Astrocyte of the cerebellum (primary cell): ENCODE measurements at places on chromosomes 16 and 17.
A peak's percentile ranks its signal among the peaks of the same experiment; 100 is the strongest.

DNA sequence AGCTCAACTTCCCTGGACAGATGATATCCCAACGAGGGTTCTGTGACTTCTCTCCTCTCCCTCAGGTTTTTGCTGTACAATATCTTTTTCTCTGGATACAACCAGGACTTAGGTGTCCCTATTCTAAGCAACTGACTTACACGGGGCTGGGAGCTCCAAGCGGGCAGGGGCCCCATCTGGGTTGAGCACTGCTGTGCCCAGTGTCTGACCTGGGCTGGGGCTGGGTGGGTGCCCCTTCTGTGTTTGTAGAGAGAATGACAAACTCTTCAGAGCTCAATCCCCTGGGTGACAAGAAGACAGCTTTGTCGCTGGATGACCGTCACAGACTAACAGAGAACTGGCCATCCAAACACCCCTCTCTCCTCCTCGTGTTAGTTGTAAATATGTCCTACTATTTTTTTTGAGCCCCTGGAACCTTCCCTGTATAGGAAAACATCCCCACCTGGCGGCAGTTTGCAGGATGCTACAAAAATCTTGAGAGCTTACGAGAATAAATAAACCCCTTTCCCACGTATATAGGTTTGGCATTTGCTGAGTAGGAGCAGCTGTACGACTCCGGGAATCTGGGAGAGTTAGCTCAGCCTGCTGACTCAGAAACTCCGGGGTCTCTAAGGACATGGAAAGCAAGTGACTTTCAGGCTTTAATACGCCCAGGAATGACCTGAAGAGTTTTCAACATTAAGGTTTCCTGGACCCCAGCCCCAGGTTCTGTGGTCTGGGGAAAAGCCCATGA is 23.7 kb upstream of the RCVRN start:
- DNase-seq = peak; percentile 82

DNA sequence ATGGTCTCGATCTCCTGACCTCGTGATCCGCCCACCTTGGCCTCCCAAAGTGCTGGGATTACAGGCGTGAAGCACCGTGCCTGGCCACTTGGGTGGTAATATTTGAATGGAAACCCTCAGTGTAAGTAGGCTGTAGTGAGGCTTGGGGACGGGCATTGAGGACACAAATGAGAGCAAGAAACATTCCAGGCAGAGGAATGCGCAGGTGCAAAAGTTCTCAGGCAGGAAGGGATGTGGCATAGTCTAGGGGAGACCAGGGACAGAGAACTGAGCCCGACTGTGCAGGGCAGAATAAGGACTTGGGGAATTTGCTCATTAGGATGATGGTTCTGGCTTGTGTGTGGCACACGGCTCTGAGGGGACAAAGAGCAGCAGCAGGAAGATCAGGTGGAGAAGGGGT is 54.8 kb downstream of the GRB2 start:
- DNase-seq = no peak

GRCh38 chr17:80274331-80274730 is 13.7 kb downstream of the RNF213 start:
- DNase-seq = no peak

GRCh38 chr17:15081008-15081407 is 184.1 kb downstream of the PMP22 start:
- no peak for DNase-seq

DNA sequence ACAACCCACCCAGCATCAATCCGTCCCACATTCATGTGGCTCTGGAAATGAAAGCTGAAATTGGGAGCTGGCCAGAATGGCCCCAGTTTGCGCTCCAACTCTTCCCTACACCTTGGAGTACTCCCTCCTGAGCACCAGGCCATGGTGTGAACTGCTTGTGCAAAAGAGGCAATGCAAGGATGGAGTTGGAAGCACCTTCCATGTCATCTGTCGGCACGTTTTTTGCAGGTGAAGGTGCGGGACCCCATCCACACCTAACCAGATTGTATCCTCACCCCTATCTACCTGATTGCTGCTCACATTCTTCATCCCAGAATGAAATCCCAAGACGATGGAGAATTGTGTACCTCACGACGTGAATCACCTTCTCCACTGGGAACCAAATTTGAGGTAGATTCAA is 136.6 kb upstream of the WSB1 start:
- DNase-seq = no peak

GRCh38 chr17:76271669-76272540 is 6.8 kb downstream of the UBALD2 start:
- no peak for DNase-seq

GRCh38 chr17:17325816-17326215 is 22.6 kb downstream of the NT5M start:
- DNase-seq = no peak

DNA sequence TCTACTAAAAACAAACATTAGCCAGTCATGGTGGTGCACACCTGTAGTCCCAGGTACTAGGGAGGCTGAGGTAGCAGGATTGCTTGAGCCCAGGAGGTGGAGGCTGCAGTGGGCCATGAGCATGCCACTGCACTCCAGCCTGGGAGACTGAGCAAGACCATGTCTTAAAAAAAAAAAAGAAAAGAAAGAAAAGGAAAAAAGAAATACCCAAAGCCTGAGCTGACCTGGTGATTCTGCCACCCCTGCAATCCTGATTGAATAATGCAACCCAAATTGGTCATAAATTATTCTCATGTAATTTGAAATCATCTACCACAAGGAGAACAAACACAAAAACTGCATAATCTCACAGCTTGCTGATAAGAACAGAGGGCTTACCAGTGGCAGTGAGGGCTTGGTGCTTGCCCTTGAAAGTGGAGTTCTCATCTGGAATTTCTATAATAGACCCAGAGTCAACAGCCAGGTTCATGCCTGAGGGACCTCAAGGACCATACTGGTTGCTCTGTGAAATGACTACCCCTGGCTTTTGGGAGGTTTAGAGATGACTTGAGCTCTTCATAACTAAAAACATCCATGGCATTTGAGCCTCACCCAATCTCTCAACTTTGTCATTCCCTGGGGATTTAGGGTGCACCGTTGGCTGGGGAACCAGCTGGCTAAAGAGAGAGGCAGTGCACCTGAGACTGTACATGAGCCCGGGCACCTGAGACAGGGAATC is 35.4 kb upstream of the TMC5 start:
- no peak for DNase-seq

GRCh38 chr17:77280304-77281121 is 139.7 kb downstream of the SEC14L1 start:
- DNase-seq = no peak

GRCh38 chr16:57791195-57791892 is 10.9 kb downstream of the KIFC3 start:
- DNase-seq = no peak

GRCh38 chr17:35414247-35414646 is 18.1 kb downstream of the SLFN12 start:
- no peak for DNase-seq

DNA sequence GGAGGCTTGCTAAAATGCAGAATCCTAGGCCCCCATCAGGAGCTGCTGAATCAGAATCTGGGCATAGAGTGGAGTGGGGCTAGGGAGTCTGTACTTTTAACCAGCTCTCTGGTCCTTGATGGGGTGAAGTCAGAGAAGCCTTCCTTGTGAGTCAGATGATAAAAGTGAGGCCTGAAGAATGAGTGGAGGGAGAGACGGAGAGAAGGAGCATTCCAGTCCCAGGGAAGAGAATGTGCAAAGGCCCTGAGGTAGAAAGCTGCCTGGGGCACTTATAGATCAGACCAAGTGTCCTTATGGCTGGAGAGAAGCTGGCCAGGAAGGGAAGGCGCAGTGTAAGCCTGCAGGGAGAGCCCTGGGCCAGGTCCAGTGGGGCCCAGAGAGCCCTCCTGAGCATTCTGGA is 235.1 kb upstream of the NLRP1 start:
- no peak for DNase-seq

GRCh38 chr17:68847711-68848110 is 107.5 kb downstream of the ABCA8 start:
- no peak for DNase-seq

DNA sequence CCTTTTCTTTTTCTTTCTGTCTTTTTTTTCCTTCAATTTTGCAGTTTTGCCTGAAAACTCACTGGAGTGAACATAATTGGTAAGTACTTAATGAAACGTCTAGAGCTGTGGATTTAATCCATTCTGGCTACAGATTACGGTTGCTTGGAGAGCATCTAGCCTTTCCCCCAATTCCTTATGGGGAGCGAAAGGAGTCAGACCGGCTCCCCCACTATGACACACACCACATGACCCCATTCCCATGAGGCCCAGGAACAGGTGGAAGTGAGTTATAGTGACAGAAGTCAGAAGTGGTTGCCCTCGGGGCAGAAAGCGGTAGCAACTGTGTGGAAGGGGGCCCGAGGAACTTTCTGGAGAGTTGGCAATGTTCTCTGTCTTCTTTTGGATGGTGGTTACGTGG is 41.2 kb downstream of the EMP2 start:
- no peak for DNase-seq

DNA sequence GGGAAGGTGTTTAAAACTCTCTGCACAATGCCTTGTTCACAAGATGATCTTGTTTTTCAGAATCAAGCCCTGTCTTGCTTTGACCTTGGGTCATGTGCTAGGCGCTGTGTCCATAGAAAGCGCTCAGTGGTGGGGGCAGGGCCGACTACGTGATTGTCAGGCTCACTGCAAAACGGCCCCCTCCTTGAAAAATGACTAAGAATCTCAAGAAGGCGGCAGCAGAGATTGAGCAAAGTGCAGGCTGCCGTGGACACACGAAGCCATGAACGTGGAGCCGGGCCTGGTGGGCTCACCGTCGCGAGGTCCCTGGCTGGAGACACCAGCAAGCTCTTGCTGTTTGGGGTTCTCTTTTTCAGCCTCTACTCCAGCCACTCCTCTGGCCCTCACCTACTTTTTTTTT is 10.2 kb downstream of the ATP2C2 start:
- DNase-seq = no peak

DNA sequence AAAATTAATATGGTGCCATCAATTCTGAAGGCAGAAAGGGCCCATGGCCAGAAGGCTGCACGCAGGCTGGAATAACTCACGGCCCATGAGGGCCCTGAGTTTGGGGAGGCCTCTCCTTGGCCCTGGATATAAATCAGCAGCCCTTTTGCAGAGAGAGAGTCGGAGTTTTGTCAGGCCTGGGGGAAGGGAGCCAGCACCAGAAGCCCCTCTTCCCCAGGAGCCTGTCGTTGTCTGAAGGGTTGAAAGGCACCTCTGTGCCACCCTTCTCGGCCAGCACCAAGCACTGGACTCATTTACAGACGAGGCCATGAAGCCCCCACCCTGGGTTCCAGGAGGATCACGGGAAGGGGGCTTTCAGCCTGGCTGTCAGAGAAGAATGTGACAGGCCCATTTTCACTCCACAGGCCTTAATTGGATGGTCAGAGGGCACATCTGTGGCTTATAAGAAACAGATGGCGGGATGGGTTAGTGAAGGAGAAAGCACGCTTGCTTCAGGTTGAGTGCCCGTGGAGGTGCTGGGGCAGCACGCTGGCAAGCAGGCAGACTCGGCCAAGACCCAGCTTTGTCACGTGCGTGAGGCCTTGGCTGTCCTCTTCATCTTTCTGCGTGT is 140.6 kb downstream of the CLEC16A start:
- DNase-seq = no peak

- DNase-seq = no peak
These were observed 10.2 kb downstream of the MMD start for GRCh38 chr17:55411463-55411855.

DNA sequence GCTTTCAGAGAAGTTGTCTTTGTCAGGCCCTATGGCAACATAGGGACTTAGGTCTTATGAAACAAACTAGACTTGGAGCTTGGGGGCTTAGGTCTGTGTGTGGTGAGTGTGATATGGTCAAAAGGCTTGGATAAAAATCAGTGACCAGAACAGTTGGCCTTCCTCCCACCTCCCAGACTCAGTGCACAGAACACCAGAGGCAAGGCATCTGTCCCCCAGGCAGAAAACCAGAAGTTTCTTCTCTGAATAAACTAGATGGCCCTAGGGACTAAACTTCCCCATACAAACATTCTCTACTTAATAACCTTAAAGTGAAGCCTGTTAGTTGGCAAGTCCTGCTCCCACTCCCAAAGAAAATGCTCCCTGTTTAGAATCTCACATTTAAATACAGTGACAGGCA is 39.2 kb upstream of the PMFBP1 start:
- no peak for DNase-seq

GRCh38 chr16:21646091-21646490 is 6.3 kb downstream of the IGSF6 start:
- DNase-seq = no peak

GRCh38 chr17:15886221-15886620 is 58.7 kb upstream of the ADORA2B start:
- DNase-seq = no peak

DNA sequence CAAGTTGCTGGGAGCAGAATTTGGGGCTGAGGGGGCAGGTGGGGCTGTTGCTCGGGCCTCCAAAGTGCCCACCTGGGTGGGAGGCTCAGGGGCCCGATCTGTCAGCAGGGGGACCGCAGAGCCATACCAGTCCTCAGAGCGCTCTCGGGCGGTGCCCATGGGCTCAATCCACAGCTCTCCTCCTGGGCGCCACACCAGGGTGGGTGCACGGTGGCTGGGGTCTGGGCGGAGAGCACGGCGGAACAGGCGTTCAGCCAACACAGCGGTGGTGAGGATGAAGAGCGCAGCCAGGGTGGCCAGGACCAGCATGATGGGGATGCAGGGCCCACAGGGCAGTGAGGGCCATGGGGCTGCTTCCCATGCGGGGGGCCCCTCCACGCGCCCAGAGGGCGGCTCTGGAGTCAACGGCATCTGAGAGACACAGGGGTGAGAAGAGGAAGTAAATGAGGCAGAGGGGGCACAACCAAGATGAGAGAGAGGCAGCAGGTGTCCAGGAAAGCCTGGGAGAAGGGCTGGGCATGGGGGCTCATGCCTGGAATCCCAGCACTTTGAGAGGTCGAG is 1.2 kb downstream of the C16orf54 start:
- DNase-seq = no peak

GRCh38 chr16:82509691-82510430 is 116.9 kb upstream of the CDH13 start:
- no peak for DNase-seq

DNA sequence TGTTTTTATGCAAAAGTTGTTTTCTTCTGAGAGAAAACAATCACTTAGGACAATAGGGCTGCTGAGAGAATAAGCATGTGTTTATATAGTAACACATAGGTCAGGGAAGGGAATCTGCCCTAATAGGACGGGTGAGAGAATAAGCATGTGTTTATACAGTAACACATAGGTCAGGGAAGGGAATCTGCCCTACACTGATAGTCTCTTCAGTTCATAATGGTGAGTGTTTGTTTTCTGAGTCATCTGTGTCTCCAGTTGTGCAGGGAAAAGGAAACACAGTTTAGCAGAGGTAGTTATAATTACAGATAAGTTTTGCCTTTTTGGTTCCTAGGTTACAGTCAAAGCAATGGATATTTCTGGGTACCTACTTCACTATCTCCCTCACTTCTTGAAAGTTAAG is 252.3 kb upstream of the CA10 start:
- no peak for DNase-seq

GRCh38 chr16:3637371-3637923 is 17.0 kb upstream of the DNASE1 start:
- no peak for DNase-seq
